Neural crest cell (in vitro differentiated cells): ENCODE measurements at places on chromosomes 13 and 19.
A peak's percentile ranks its signal among the peaks of the same experiment; 100 is the strongest.

DNA sequence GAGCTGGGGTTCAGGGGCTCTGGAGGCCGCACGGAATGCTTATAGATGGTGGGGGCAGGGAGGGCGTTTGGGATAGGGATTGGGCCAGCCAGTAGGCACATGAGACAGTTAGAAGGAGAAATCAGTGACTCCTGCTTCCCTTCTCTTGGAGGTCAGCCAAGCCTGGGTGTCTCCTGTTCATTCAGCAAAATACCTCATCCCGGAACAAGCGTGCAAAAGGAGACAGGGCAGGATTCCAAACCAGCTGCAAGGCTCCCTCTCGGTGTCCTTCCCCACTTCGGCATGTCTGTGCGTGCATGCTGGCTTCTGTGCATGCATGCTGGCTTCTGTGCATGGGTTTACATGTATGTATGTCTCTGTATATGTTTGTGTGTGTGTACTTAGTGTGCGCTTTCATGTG lies 37.3 kb upstream of the PEPD start:
- H3K36me3 ChIP-seq: no peaks in the 10 kb centered on the region
- no peak for DNase-seq
- H3K4me1 ChIP-seq: peaks cover 6% of the 10 kb centered on the region
- no peak overlapping the region for H3K4me3 ChIP-seq
- H3K27me3 ChIP-seq: peaks cover 4% of the 10 kb centered on the region
- H3K27ac ChIP-seq: no peak overlapping the region

DNA sequence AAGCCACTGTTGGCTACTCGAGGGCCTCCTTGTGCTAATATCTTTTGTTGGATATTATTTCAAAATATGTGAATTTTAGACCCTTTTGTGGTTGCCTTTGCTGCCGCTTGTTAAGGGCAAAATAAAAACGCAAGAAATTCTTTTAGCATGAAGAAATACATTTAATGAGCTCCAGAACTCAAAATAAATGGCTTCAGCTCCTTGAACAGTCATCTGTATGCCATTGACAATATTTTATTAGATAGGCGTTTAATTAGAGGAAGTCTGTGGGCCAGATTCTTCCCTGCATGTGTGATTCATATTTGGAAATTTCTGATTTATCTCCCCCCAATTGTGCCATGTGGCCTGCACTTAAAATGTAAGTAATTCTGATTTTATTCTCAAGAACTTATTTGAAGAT lies 177.2 kb downstream of the STK24 start:
- H3K36me3 ChIP-seq: peaks cover 8% of the 10 kb centered on the region
- H3K27ac ChIP-seq: no peak overlapping the region
- H3K27me3 ChIP-seq: no peaks in the 10 kb centered on the region
- H3K4me1 ChIP-seq: peaks cover 14% of the 10 kb centered on the region

DNA sequence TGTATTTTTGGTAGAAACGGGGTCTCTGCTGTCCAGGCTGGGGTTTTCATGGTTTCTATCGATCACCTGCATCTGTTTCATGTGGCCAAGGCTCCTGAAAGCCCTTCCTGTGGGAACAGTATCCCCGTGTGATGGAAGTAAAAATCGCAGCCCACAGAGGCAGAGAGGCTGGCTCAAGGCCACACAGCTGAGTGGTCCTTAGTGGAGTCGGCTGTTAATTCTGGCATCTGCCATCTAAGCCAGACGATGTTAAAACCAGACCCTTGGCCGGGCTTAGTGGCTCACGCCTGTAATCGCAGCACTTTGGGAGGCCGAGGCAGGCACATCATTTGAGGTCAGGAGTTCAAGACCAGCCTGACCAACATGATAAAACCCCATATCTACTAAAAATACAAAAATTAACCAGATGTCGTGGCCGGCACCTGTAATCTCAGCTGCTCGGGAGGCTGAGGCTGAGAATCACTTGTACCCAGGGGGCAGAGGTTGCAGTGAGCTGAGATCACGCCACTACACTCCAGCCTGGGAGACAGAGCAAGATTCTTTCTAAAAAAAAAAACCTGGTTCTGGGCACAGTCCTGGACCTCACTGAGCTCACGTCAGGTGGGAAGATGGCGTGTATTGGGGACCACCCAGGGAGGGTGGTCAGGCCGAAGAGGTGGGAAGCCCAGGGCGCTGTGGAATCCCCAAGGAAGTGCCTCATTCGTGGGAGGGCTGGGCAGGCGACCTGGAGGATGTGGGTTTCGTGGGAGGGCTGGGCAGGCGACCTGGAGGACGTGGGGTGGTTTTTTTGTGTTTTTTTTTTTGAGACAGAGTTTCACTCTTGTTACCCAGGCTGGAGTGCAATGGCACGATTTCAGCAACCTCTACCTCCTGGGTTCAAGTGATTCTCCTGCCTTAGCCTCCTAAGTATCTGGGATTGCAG lies 18.5 kb upstream of the MISP start:
- no peak overlapping the region for H3K27ac ChIP-seq
- peaks cover 3% of the 10 kb centered on the region for H3K36me3 ChIP-seq
- DNase-seq: no peak
- peaks cover 4% of the 10 kb centered on the region for H3K4me1 ChIP-seq

GRCh38 chr13:28659621-28659970 lies 666 bp downstream of the POMP start:
- no peaks in the 10 kb centered on the region for H3K36me3 ChIP-seq
- H3K4me1 ChIP-seq: peaks cover 40% of the 10 kb centered on the region
- no peak for DNase-seq
- no peaks in the 10 kb centered on the region for H3K27me3 ChIP-seq

GRCh38 chr19:33841685-33842084 lies 45.0 kb downstream of the KCTD15 start:
- no peak overlapping the region for H3K27ac ChIP-seq
- no peaks in the 10 kb centered on the region for H3K36me3 ChIP-seq
- DNase-seq: no peak

GRCh38 chr13:114099918-114100445 lies 32.4 kb downstream of the RASA3 start:
- H3K4me3 ChIP-seq: no peak overlapping the region
- H3K27me3 ChIP-seq: peaks cover 4% of the 10 kb centered on the region
- no peak for DNase-seq
- no peak overlapping the region for H3K27ac ChIP-seq
- H3K4me1 ChIP-seq: peaks cover 35% of the 10 kb centered on the region
- H3K36me3 ChIP-seq: peaks cover 5% of the 10 kb centered on the region

DNA sequence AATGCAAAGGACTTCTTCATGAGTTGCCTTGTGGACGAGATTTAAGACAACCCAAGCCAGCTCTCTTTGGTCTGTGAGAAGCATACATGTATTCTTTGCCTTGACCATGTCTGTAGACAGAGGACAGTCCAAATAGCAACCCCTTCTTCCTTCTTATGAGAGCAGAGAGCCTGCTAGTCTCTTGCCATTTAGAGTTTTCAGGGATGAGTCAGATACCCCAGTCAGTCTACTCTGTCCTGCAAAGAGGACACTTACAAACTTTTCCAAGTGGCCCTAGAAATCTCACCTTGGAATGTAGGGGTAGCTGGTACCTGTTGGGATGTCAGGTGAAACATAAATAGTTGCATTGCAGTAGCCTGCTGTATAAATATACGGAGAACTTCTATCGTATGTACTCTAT lies 36.7 kb downstream of the DNAJC3 start:
- no peaks in the 10 kb centered on the region for H3K27me3 ChIP-seq
- no peak for DNase-seq
- H3K4me1 ChIP-seq: no peaks in the 10 kb centered on the region
- no peak overlapping the region for H3K4me3 ChIP-seq

GRCh38 chr13:94515374-94515773 lies 35.9 kb upstream of the DCT start:
- peaks cover 14% of the 10 kb centered on the region for H3K4me1 ChIP-seq
- peak overlapping the region; percentile 45 for H3K27ac ChIP-seq
- no peaks in the 10 kb centered on the region for H3K27me3 ChIP-seq
- DNase-seq: no peak

DNA sequence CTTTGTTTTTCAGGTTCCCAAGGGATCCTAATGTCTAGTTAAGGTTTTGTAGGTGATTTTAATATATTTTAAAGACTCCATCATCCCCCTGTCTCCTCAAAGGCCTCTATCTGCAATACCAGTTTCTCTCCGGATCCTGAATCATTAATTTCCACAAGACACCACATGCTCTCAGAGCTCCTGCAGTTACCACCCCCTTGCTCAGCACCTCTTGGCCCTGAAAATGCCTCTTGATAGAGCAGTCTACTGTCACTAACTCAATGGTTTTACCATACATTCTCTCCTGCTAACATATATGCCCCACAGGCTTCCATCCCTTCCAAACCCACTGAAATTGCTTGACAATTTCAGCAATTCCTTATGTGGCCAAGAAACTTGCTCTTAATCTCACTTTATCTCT lies 1.9 kb upstream of the PEG3 start:
- no peak overlapping the region for H3K4me3 ChIP-seq
- H3K27me3 ChIP-seq: no peaks in the 10 kb centered on the region
- no peak overlapping the region for H3K27ac ChIP-seq
- no peak for DNase-seq
- no peaks in the 10 kb centered on the region for H3K4me1 ChIP-seq
- H3K36me3 ChIP-seq: peaks cover 13% of the 10 kb centered on the region

GRCh38 chr19:15297416-15298224 lies 34.7 kb downstream of the BRD4 start:
- no peak for DNase-seq
- peaks cover 3% of the 10 kb centered on the region for H3K36me3 ChIP-seq
- H3K4me3 ChIP-seq: peak overlapping the region; percentile 40
- peak overlapping the region; percentile 78 for H3K27ac ChIP-seq
- H3K27me3 ChIP-seq: no peaks in the 10 kb centered on the region
- peaks cover 52% of the 10 kb centered on the region for H3K4me1 ChIP-seq

DNA sequence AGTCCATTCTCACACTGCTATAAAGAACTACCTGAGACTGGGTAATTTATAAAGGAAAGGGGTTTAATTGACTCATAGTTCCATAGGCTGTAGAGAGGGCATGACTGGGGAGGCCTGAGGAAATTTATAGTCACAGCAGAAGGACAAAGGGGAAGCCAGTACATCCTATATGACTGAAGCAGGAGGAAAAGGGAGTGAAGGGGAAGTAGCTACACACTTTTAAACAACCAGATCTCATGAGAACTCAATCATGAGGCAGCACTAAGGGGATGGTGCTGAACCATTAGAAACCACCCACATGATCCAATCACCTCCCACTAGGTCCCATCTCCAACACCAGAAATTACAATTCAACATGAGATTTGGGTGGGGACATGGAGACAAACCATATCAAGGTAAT lies 209.1 kb downstream of the DIAPH3 start:
- peaks cover 25% of the 10 kb centered on the region for H3K36me3 ChIP-seq
- DNase-seq: no peak
- H3K4me1 ChIP-seq: no peaks in the 10 kb centered on the region
- no peak overlapping the region for H3K27ac ChIP-seq
- H3K4me3 ChIP-seq: no peak overlapping the region

DNA sequence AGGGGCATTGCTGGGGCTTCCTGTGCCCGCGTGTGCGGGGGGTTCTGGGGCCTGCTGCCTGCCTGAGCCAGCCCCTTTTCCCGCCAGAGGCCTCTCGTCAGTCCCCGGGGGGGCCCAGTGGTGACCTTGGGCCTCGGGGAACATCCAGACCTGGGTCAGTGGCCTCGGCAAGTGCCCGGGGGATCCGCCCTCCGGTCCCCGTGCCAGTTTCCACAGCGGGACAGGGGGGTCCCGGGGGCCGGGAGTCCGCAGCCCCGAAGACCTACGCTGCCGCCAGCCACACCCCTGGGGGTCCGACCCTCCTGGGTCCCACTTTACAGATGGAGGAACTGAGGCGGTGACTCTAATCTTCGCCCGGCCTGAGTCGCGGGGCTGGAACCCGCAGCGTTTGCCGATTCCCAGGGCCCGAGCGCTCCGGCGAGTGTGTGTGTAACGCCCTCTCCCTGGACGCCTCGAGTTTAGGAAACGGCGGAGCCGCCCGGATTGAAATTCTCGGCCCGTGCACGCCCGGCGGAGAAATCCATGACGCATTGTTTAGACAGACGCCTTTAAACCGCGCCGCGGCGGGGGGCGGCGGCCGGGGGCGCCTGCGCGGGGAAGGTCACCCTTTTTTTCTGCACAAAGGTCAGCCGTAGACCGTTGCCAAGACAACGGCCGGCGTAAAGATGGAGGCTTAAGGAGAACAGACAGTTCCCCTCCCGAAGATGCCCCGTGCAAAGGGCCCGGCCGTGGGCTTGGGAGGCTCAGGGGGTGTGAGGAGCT lies 39.3 kb downstream of the EFNA2 start:
- no peaks in the 10 kb centered on the region for H3K27me3 ChIP-seq
- H3K4me3 ChIP-seq: no peak overlapping the region
- DNase-seq: no peak
- no peaks in the 10 kb centered on the region for H3K36me3 ChIP-seq
- no peak overlapping the region for H3K27ac ChIP-seq

DNA sequence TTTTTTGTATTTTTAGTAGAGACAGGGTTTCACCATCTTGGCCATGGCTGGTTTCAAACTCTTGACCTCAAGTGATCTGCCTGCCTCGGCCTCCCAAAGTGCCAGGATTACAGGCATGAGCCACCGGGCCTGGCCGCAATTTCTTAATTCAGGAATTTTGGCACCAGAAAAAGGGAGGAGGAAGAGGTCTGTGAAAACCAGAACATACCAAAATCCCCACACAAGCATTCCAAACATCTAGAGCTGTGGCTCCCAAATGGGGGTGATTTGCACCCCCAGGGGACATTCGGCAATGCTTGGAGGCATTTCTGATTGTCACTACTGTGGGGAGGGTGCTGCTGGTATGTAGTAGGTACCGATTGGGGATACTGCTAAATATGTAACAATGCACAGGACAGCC lies 40.2 kb upstream of the ABCC4 start:
- H3K27ac ChIP-seq: no peak overlapping the region
- H3K4me3 ChIP-seq: no peak overlapping the region
- no peak for DNase-seq

- no peaks in the 10 kb centered on the region for H3K36me3 ChIP-seq
- DNase-seq: peak; percentile 49
- peaks cover 21% of the 10 kb centered on the region for H3K27me3 ChIP-seq
- H3K4me3 ChIP-seq: peak within 1 kb of the TSS; percentile 76
- H3K27ac ChIP-seq: no peak within 1 kb of the TSS
Observed at GRCh38 chr19:42313096-42313839, at the start of gene TMEM145. Gene TMEM145 (plus strand): TSS chr19:42313309. CDS start chr19:42313377, 68 bp downstream.

- no peaks in the 10 kb centered on the region for H3K4me1 ChIP-seq
- no peak for DNase-seq
- no peak overlapping the region for H3K27ac ChIP-seq
- H3K4me3 ChIP-seq: no peak overlapping the region
- H3K27me3 ChIP-seq: no peaks in the 10 kb centered on the region
- no peaks in the 10 kb centered on the region for H3K36me3 ChIP-seq
Observed at GRCh38 chr13:56314765-56315164, 826.0 kb upstream of the PRR20A start.

- H3K27ac ChIP-seq: no peak overlapping the region
- DNase-seq: no peak
- H3K36me3 ChIP-seq: no peaks in the 10 kb centered on the region
- H3K4me3 ChIP-seq: no peak overlapping the region
- H3K4me1 ChIP-seq: peaks cover 5% of the 10 kb centered on the region
- no peaks in the 10 kb centered on the region for H3K27me3 ChIP-seq
Observed at GRCh38 chr13:43472980-43473379, 313.8 kb downstream of the ENOX1 start.

- no peak overlapping the region for H3K27ac ChIP-seq
- no peaks in the 10 kb centered on the region for H3K36me3 ChIP-seq
- H3K4me1 ChIP-seq: no peaks in the 10 kb centered on the region
- no peaks in the 10 kb centered on the region for H3K27me3 ChIP-seq
- DNase-seq: no peak
- no peak overlapping the region for H3K4me3 ChIP-seq
Observed at GRCh38 chr19:55683449-55684261, 8.6 kb downstream of the EPN1 start.
